ENCODE measurements at places on chromosomes 3 and 15.
A peak's percentile ranks its signal among the peaks of the same experiment; 100 is the strongest.

GRCh38 chr15:57591237-57591821 lies 375 bp upstream of the MYZAP start:
- no peak for DNase-seq

GRCh38 chr15:66617137-66618090 lies 51.6 kb upstream of the LCTL start:
- peak; percentile 89 for DNase-seq

- DNase-seq, result no peak
These were observed 672.2 kb downstream of the DIPK2A start for GRCh38 chr3:144643771-144644198.

DNA sequence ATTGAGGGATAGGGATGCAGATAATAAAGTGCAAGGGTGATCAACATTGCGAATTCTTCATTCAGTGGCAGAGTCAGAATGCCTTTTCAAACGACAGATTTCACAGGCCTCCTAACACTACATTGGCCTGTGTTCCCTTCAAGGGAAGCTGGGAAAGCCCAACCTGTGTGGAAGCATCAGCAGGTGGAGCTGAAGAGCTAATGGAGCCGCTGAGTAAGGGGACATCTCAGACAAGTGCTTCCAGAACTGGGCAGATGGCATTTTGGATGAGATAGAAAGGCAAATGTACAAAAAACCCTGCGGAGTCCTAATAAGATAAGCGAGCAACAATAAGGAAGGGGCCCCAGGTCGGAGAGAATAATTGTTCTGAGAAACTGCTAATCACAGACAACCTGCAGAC lies 8.5 kb upstream of the SLC24A5 start:
- no peak for DNase-seq

GRCh38 chr3:104952146-104952972 lies 414.4 kb upstream of the ALCAM start:
- DNase-seq, result no peak

GRCh38 chr3:171851660-171852058 lies 8.5 kb downstream of the TMEM212 start:
- no peak for DNase-seq

GRCh38 chr15:68341760-68342725 lies 64.5 kb downstream of the FEM1B start:
- peak; percentile 76 for DNase-seq

DNA sequence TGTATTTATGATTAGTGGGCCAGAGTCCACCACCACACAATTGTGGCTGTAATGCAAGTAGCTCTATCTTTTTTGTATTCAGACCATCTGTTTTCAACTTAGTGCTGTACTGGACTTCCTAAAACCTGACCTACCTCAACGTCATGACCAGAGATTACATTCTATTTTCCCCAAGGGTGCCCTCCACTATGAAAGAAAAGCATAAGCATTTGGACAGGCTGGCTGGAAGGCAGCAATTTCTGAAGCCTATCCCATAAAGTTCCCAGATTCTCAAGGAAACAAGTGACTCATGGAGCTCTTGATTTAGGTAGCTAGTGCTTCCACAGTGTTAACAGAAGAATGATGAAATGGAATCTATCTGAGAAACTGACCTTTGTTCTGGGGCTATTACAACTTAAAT lies 75.8 kb downstream of the COL8A1 start:
- no peak for DNase-seq

- DNase-seq, result no peak
These were observed 8.4 kb upstream of the NR2C2 start for GRCh38 chr3:14938954-14939353.

- DNase-seq, result no peak
These were observed 537.6 kb upstream of the UBE2E2 start for GRCh38 chr3:22665528-22665927.

- DNase-seq, result no peak
These were observed 166.9 kb downstream of the TNIK start for GRCh38 chr3:171293142-171293782.

GRCh38 chr15:57950381-57950946 lies 115.0 kb downstream of the ALDH1A2 start:
- DNase-seq, result no peak

- DNase-seq, result no peak
These were observed 22.4 kb downstream of the RCN2 start for GRCh38 chr15:76953913-76954312.

DNA sequence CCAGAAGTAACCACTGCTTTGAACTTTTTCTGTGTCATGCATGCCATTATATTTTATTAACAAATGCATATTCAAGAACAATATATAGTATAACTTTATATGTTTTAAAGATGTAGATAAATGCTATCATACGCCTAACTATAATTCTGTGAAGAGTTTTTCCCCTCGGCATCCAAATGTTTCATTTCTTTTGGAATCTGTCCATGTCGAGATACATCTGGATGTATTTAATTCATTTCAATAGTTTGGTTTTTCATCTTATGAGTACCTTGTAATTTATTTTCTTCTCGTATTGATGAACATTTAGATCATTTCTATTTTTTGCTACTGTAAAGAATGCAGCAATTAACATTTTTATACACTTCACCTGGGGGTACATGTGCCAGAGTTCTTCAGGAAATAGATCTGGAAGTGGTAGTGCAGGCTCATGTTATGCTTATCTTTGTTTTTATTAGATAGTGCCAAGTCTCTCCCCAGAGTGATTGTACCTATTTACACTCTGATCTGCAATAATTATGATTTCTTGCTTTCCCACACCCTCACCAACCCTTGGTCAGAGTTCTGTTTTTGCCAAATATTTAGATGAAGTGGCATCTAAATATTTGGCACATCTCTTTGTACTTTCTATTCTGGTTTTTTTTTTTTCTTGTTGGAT lies 29.7 kb downstream of the USP13 start:
- DNase-seq, result no peak

DNA sequence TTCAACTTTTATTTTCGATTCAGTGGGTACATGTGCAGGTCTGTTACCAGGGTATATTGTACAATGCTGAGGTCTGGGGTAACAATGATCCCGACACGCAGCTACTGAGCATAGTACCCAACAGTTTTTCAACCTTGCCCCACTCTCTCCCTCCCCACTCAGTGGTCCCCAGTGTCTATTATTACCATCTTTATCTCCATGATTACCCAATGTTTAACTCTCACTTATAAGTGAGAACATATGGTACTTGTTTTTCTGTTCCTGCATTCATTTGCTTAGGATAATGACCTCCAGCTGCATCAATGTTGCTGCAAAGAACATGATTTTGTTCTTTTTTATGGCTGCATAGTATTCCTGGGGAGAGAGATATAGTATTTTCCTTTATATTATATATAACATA lies 75.7 kb upstream of the EPHB3 start:
- no peak for DNase-seq

- no peak for DNase-seq
These were observed 717.5 kb downstream of the AGBL1 start for GRCh38 chr15:86797135-86797534.

DNA sequence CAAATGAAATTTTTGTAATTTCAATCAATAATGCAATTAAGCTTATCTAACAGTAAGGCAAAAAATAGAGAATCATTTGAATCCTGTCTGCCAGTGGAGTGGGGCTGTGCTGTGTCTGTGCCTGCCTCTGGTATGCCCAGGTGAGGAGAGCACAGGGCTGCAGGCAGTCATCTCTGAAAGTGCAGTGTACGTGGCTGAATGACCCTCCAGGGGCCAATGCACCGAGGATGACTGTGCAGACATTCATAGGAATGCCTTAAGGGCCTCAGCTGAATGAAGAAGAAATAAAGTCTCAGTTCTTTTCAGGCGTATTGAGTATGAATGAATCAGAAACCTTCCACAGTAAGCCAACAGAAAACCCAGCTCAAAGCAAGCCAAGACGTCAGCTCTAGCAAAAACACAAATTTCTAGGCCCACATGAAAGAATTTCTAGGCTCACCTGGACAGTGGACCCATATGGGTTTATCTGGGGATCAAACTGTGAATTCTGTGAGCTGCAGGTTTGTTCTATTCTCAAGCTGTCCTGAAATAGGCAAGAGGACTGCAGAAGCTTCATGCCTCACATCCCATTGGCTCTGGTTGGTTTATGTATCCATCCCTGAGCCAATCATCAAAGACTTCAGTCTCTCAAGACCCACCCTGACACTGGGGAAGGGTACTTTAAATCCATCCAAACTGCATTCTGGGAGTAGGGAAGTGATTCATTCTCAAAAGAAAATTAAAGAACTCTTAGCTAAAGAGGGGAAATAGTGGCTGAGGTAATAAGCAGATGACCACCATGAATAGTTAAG lies 123.4 kb downstream of the SSR3 start:
- no peak for DNase-seq

GRCh38 chr3:50600141-50600753 lies 11.3 kb downstream of the CISH start:
- DNase-seq, result no peak

DNA sequence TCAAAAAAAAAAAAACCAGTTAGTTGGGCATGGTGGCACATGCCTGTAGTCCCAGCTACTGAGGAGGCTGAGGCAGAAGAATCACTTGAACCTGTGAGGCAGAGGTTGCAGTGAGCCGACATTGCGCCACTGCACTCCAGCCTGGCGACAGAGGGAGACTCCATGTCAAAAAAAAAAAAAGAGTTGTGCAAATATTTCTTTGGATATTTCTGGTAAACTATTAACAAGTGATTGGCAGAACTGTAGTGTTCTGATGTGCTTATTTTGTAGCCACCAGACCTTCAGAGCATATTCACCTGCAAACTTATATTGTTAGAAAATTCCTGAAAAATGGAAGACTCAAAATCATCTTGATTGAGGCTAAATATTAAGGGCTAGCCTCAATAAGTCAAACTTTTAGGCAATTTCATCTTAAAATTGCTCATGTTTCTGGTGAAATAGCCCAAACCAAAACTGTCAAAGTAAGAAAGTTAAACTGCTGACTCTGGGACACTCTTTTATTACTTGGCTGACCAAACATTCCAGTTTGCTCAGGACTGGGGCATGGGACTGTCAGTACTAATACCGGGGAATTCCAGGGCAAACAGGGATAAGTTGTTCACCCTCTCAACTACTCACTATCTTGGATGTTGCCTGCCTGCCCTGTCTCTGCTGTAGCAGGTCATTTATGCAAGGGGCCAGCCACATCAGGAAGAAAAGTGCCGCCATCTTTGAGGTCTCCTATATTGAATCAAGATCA lies 37.0 kb downstream of the ABHD2 start:
- no peak for DNase-seq
